ENCODE measurements at places on chromosomes 7 and 10.

GRCh38 chr7:74103219-74103772 lies 19.7 kb downstream of the LIMK1 start:
- no peak for DNase-seq

GRCh38 chr7:140541513-140542227 lies 62.4 kb upstream of the MKRN1 start:
- peak; percentile 92 for DNase-seq

DNA sequence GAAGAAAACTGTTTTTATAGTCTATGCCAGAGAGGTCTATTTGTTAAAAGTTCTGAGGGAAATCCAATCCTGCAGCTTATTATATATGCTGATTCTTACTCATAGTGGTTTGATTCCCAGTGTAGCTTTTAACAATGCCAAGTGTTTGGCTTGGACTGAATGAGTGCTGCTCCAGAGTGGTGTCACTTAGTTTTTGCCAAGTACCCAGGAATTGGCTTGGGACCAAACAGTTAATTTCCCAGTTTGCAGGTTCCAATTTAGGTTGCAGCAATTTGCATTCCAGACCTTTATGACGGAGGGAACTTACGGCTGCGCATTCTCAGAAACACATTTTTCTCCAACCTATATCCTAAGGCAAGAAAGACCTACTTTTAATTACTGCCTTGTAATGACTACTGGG lies 32.4 kb downstream of the NSUN6 start:
- no peak for DNase-seq

GRCh38 chr7:41217306-41217705 lies 485.6 kb downstream of the INHBA start:
- DNase-seq: no peak

DNA sequence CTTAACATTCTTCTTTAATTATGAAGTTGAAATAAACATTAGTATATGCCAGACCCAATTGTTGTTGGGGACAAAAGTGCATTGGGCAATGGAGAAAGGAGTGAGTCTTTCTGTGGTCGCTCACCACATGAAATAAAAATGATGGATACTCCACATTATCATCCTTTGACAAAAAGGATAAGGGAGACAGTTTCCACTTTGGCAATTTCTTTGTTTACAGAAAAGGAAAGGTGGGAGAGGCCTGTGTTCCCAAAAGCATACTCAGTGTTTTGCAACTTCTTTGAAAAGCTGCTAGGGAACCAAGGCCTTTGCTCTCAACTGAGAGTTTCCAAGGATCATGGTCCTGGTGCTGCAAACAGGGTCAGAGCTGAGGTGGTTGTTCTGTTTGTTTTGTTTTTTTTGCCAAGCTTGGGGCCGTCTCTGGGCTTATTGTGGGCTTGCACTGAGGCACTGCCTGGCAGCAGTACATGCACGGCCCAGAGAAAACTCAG lies 341.9 kb downstream of the TNS3 start:
- DNase-seq: no peak

GRCh38 chr7:18855796-18856195 lies 261.6 kb downstream of the TWIST1 start:
- DNase-seq: peak; percentile 79

DNA sequence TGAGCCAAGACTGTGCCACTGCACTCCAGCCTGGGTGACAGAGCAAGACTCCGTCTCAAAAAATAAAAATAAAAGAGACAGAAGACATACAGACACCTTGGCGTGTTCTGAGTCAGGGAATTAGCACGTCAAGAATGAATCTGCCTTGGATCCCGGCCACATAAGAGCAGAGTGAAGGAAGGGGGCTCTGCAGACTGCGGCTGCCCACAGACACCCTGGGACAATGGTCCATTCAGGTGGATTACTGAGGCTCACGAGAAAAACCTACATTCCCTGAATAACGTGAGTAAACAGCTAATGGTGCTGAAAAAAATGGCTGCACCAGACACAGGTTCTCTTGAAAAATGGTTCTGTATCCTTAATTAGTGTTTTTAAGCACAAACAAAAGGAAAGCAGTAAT lies 100.1 kb upstream of the FGFR2 start:
- DNase-seq: no peak

GRCh38 chr10:104293781-104294321 lies 24.9 kb downstream of the GSTO2 start:
- DNase-seq: no peak

- no peak for DNase-seq
These were observed 618.0 kb upstream of the LRRTM3 start for GRCh38 chr10:66307826-66308225.

- no peak for DNase-seq
These were observed 289.6 kb upstream of the ADARB2 start for GRCh38 chr10:2026936-2027335.

GRCh38 chr10:124592101-124592500 lies 130.5 kb downstream of the LHPP start:
- no peak for DNase-seq
